ENCODE measurements at places on chromosomes 1 and 21.

GRCh38 chr1:228256626-228257375 is 49.0 kb downstream of the OBSCN start:
- DNase-seq, result no peak

GRCh38 chr1:47875831-47876586 is 121.2 kb downstream of the TRABD2B start:
- no peak for DNase-seq

- no peak for DNase-seq
Measured at GRCh38 chr1:233569636-233570035, 44.3 kb upstream of the KCNK1 start.

DNA sequence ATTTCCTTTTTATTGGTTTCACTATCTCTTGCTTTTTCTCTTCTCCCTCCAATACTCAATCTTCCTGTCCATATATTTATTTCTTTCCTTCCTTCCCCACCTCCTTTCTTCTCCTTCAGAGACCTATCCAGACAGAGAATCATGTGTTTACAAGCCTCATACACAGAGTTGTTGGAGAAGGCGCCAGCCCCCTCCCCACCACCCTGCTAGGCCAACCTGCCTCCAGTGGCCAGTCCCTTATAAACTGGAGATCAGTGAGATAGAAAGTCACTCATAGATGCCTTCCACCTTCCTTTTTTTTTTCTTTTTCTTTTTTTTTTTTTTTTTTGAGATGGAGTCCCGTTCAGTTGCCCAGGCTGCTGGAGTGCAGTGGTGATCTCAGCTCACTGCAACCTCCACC is 53.3 kb downstream of the CD247 start:
- DNase-seq, result no peak

GRCh38 chr1:52059888-52060287 is 3.8 kb downstream of the BTF3L4 start:
- DNase-seq, result no peak

DNA sequence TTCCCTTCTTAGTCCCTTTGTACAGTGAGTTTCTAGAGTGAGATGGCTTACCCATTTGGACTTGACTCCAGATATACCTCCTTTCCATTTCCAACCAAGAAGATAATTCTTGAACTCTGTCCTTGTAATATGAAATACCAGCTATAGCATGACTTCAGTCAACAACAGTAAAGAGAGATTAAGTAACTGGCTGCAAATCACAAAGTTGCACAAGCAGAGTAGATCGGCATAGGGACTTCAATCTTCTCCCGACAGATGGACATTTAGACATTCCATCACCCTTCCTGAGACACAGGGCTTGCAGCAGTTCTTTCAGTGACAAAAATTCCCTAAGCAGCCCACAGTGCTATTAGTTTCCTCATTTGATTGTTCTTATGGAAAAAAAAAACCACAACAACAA is 44.6 kb downstream of the JAK1 start:
- no peak for DNase-seq

DNA sequence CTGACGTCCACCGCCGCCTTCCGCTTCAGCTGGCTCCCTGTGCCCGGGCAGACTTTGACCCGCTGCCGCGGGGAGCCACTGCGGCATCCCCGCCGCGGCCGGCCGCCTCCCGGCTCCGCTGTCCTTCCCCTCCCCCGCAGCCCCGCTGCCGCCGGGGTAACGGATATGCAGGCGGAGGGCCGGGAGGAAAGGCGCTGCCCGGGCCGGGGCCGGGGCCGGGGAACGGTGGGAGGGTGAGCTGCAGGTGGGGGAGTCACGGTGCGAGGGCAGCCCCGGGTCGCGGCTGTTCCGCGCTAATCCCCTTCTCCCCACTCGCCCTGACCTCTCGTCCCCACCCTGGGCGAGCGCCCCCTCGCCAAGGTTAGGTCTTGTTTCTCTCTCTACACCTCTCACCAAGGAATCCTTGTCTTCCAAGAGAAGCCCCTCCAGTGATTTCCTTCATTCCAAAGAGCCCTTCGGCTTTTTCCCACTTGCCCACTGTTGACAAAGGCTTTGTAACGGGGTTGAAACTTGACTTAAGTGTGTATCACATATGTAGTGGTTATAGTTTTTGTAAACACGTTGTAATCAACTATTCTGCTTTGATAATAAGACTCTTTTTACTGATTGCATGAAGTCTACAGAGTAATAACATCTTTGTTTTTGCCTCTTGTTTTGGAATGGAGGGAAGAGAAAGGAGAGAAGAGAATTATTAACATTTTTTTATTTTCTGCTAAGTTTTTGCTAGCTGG is 669 bp downstream of the XPR1 start:
- no peak for DNase-seq

GRCh38 chr1:191074881-191075280 is 597.2 kb upstream of the BRINP3 start:
- no peak for DNase-seq

GRCh38 chr1:75482951-75483350 is 128.0 kb downstream of the SLC44A5 start:
- DNase-seq, result no peak

DNA sequence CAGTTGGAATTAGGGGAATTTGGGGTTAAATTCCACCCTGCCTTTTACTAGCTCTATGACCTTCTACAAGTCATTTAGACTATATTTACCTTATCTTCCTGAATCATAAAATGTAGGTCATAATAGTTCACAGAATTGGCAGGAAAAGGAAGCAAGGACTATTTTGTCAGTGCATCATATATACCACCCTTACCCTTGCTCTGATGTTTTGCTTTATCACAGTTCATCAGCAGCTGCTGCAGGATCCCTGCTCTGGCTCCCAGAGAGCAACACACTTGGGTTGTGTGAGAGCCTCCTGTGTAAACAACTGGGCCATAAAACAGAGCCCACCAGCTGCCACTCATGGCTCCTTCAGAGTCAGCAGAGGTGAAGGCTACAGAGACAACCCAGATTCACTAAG is 631.6 kb upstream of the CAMK1G start:
- no peak for DNase-seq

DNA sequence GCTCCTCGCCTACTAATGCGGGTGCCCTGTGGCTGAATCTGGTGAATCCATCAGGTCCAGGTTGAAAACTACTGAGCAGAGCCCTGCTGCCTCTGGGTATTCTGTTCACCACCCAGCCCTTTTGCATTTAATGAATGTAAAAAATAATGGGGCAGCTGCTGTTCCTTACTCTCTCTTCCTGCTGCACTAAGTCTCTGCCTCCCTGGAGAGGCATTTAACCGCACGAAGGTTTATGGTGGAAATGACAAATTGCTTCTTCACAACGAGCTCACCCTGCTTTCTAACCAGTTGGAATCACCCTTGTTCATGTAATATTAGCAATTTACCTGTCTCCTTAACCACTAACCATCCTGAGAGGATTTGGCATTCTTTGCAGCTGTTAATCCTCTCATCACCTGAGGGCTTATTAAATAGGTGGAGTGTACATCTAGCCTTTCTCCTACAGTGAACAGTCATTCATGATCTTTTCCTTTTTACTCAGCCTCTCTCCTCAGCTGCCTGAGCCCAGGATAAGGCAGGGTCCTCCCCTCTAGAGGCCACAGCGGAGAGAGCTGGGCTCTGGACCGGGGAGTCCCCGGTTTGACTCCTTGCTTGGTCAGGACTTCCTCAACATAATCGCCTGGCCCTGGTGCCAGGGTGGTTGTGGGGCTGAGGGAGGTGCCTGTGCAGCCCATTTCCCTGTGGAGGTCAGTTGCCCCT is 97.6 kb downstream of the NOS1AP start:
- DNase-seq, result peak; percentile 28

DNA sequence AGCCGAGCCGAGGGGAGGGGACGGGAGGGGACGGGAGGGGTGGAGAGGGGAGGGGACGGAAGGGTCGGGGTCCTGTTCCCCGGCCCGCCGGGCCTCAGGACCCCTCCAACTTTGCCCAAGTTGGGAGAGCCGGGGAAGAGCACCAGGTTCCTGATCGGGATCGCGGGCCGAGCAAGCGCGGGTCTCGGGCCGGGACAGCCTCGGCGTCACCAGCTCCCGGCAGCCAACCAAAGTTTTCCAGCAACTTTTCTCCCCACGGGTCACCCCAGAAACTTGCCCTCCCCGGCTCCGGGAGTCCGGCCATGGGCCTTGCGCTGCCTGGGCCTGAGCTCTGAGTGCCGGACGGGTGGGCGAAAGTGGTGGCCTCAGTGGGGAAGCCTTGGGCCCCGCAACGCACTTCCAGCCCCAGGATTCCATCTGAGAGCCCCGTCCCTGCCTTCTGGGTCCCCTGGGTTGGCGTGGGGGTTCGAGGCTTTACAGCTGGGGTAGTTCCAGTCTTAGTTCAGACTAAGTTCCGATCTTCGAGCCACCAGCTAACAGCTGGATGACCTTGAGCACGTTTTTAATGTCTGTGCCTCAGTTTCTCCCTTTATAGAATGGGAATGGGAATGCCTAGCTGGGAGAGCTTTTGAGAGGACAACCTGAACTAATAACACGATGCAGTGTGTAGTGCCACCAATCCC is 458 bp downstream of the ZC3H12A start:
- DNase-seq, result no peak

- no peak for DNase-seq
Measured at GRCh38 chr21:39149882-39150281, 33.4 kb downstream of the PSMG1 start.

DNA sequence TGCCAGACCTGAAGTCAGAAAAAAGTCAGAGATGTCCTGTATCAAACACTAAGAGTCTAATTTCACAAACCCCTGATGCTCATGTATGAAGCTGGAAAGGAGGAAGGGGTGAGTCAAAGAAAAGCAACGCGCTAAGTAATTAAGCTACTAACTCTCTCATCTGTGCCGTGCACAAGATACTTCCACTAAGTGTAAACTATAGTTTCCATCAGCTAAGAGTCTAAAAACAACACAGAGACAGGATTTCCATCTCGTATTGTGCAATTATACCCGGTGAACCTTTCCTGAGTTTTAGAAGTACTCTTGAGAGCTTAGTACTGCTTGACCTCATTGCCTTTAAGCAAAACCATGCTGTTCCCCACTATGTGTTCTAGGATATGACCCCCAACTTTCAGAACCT is 19.0 kb downstream of the DNALI1 start:
- no peak for DNase-seq

DNA sequence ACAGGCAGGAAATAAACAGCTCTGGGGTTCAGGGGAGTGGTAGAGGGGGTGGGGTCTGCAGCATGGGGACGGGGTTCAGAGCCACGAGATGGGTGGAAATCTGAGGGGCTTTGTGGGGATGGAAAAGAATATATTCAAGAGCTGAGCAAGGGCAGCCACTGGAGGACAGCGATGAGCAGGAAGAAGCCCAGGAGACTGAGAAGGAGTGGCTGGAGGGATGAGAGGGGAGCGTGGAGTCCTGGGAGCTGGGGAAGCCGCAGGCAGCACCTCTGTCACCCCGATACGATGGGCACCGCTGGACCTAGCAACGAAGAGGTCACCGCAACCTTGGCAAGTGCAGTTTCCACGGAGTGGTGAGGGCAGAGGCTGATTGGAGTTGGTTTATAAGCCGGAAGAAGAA is 10.0 kb upstream of the KCNAB2 start:
- no peak for DNase-seq

- peak; percentile 49 for DNase-seq
Measured at GRCh38 chr1:22428672-22429071, 23.0 kb upstream of the ZBTB40 start.

DNA sequence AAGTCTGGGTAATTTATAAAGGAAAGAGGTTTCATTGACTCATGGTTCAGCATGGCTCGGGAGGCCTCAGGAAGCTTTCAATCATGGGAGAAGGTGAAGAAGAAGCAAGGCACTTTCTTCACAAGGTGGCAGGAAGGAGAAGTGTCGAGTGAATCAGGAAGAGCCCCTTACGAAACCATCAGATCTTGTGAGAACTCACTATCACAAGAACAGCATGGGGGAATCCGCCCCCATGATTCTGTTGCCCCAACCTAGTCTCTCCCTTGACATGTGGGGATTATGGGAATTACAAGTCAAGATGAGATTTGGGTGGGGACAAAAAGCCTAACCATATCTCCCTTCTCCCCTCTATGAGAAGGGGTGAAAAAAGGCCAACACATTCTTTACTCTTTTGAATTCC is 11.2 kb upstream of the IVNS1ABP start:
- no peak for DNase-seq

DNA sequence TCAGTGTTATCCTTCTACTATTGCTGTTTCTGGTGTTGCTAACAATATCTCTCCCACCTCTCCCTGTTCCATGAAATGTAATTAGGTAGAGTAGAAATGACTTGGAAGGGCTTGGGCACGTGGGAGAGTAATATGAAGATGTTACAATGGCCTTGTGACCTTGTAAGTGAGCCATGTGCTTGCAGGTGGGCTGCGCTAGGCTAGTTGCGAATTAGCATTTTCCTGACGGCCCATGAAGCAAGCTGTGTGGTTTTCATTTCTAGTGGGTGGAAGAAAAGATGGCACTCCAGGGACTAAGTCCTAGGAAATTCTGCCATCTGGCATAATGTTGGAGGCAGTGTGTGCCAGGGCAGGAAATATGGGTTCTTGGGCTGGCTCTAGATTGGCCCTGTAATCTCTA is 7.8 kb upstream of the DDX20 start:
- DNase-seq, result no peak

- no peak for DNase-seq
Measured at GRCh38 chr1:92786111-92786901, 1.4 kb upstream of the EVI5 start.

DNA sequence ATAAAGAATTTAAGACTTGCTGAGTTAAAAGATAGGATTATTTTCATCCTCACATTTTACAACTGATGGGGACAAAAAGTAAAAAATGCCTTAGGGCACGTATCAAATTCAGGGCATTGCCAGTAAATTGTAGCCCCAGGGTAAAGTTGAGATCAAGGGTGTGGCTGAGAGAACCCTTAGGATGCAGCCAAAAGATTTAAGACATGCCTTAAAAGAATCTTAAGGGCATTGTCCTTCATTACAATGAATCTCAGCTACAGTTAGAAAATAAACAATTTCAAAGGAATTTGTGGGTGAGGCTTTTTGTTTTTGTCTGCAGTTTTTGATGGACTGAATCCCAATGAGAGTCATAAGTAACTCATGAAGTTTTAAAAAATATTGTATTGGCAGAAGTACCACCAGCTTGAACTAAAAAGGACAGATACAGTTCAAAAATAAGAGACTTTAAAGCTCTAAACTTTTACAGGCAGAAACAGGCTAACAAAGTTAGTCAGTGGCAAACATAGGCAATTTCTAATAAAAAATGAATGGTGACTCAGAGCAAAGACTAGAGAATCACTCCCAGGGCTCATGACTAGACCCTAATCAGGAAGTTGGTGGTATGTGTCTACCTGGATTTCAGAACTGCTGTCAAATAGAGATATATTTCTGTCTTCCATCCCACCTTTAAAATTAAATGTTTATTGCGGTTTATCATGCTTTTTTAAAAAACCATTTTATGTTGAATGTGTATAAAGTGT is 165.1 kb upstream of the SNX7 start:
- no peak for DNase-seq

DNA sequence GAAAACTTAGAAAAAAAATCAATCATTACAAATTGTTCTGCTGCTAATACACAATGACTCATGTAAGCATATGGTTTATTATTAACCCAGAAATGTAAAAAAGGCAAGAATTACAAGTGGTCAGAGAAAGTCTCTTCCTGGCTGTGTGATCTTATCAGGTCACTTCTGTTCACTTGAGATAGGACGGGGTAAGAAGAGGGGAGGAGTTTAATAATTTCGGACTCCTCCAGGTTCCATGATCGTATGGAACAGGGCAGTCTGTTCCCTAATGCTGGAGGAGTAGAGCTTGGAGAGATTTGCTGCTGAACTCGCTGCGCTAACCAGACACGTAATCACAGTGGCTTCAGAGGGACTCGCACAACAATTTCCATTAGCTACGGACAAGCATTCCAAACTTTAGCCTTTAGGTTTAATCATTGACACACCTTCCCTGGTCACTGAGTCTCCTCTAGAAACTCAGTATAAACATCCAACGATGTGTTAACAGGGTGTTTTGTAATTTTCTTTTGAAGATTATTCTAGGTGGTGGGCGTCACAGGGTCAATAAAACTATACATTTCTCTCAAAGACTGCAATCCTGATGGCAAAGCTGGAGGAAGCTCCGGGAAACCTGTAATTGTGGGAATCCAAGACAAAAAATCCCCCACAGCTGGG is 1.3 kb downstream of the CRYZ start:
- no peak for DNase-seq
